ENCODE measurements at places on chromosomes 2 and 18. TPM values are rescaled to one million over a fixed set of nuclear protein-coding genes. Genes with fewer than 3 reads are reported as not detected.
A peak's percentile ranks its signal among the peaks of the same experiment; 100 is the strongest.

Gene MROH2A
- total RNA-seq, result not detected

Gene IL36G
- not detected for total RNA-seq

Gene ANKAR
- total RNA-seq, result 20.2 TPM

Gene CRYGC
- not detected for total RNA-seq

Gene CYP26B1
- total RNA-seq, result not detected

Gene TWIST2
- total RNA-seq, result not detected

Gene ANKRD30B
- total RNA-seq, result not detected

Gene IL1RL1
- total RNA-seq, result 0.26 TPM

Gene UGT1A3
- not detected for total RNA-seq

Gene CNTNAP5
- not detected for total RNA-seq

DNA sequence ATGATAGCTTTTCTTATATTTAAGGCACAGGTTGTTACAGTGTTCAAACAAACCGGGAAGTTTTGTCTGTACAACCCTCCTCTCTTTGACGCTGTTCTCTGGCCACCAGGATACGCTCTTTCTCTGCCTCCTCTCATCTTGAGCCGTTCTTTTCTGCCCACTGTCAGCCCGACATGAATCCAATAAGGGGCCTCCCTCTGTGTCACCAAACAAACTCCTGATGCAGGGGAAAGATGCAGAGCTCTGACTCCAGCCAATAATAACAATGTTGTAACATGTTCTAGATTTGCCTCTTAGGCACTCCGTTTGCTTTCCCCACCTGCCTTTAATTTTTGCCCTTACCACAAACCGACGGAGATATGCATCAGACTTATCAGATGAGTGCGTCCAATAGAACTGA, 449.3 kb downstream of the SLC4A3 start:
- no peak for DNase-seq

GRCh38 chr2:186573531-186573930, 16.3 kb upstream of the ITGAV start:
- DNase-seq, result no peak

DNA sequence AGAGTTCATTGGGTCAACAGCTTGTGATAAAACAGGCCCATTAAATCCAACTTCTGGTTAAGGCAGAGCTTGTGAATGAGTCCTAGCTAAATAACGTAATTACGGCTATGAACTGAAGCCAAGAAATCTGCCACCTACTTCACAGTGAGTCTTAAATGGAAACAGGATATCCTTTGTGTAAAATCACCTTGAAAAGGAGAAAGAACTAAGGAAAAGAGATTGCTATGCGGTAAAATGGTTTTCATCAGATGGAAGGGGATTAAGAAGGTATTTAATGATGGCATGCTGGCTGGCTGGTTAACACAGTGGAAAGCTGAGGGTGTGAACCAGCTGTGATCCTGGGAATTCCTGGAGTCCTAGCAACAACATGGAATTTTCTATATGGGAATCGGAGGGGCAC, 156.6 kb downstream of the DOK6 start:
- DNase-seq, result no peak

GRCh38 chr18:5197032-5197434, at the start of gene AKAIN1:
AKAIN1 (minus strand) TSS chr18:5197257; CDS start chr18:5197053, 204 bp downstream.
- DNase-seq, result peak; percentile 4

GRCh38 chr2:222715742-222716141, 44.3 kb downstream of the MOGAT1 start:
- no peak for DNase-seq

- no peak for DNase-seq
Observed at GRCh38 chr2:241935774-241936173, 66.2 kb downstream of the RTP5 start.

DNA sequence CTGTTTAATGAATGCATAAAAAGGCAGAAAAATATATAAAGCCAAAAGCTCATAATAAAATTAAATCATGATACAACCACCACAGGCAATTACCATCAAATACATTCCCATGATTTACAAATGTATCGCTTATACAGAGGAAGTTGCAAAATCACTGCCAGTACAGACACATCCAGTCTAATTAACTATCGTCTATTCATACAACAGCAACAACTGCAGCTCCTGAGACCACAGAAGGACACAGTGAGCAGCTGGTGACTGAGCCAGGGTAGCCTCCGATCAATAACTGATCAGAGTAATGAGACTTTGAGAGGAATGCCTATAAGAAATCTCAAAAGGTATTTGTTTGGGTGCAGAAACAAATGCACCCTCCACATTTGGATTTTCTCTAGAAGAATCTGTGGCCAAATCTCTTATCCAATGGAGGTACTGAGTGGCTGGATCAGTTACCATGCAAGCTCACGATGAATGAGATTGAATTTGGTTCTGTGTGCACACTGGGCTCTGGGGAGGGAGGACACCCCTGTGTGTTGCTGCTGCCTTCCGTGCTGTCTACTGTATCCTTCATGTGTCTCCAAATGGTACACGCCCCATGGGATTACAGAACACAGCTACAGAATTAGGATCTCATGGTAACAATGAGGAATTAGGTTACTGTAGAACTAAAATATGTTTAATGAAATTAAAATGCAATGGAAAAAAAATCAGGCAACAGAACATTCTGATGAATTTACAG, 119.6 kb downstream of the MBP start:
- DNase-seq, result no peak

DNA sequence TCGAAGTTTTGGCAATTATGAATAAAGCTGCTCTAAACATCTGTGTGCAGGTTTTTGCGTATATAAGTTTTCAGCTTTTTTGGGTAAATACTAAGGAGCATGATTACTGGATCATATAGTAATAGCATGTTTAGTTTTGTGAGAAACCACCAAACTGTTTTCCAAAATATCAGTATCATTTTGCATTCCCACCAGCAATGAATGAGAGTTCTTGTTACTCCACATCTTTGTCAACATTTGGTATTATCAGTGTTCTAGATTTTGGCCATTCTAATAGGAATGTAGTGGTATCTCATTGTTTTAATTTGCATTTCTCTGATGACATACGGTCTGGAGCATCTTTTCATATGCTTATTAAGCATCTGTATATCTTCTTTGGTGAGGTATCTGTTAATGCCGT, 143.4 kb upstream of the MYO3B start:
- DNase-seq, result no peak

DNA sequence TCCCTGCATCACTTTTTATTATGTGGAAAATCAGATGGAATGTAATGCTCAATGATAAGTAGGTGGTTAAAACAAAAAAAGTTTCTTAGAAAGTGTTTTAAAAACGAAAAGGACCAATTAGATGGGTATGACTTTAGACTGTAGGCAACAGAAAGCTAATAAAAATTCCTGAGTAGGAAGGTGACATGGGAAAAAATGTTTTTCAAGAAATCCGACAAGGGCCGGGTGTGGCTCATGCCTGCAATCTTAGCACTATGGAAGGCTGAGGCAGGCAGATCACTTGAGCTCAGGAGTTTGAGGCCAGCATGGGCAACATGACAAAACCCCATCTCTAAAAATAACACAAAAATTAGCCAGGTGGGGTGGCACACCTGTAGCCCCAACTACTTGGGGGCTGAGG, 126.1 kb downstream of the THADA start:
- DNase-seq, result no peak

DNA sequence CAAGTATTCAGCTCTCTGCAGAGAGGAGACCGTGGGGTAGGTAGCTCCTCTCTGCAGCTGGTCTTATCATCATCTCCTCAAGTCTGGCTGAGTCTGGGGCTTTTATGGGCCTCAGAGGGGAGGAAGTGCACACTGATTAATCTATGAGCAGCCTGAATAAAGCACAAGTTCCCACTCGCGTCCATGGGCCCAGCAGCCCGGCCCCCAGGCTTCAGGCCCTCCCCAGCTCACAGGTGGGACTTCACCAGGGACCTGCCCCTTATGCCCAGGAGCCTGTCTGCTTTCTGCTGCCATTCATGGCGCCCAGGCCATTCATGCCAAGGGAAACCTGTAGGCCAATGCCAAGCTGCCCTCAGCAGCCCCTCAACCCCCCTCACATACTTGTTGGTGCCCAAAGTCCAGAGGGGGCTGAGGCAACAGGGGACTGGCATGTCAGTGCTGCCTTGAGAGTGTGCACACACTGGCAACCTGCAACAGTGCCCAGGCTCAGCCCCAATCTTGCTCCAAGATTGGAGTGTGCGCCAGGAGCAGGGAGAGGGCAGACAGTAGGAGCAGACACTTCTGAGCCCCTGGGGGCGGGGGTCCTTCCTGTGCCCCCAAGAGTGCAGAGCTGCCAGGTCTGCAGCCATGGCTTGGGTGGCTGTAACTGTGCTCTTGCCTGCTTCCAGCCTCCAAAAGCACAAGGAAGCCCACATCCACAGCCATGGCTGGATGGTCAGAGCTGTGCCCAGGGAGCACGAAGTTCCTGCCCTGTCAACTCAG, 375.6 kb upstream of the VWC2L start:
- DNase-seq, result no peak

DNA sequence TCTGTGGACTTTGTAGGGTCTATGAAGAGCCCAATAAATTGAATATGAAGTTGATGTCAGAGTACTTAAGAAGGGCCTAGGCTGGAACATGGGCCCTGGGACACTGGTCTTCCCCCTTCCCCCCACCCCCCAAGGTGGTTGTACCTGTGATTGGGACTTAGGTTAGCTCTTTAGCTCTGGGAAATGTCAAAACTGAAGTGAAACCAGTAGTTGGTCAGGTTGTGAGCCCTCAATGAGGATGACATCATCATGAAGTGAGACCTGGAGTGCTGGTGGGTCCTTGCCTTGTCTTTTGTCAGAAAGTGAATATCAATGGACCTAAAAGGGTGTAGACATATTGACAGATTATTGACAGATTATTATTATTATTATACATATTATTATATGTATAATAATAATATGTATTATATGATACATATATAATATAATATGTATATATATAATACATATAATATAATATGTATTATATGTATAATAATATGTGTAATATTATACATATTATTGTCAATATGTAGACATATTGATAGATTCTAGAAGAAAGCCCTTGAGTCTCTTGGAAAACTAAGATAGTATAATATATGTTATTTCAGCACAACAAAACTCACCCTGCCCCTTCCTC, 5.4 kb downstream of the MARS2 start:
- no peak for DNase-seq

DNA sequence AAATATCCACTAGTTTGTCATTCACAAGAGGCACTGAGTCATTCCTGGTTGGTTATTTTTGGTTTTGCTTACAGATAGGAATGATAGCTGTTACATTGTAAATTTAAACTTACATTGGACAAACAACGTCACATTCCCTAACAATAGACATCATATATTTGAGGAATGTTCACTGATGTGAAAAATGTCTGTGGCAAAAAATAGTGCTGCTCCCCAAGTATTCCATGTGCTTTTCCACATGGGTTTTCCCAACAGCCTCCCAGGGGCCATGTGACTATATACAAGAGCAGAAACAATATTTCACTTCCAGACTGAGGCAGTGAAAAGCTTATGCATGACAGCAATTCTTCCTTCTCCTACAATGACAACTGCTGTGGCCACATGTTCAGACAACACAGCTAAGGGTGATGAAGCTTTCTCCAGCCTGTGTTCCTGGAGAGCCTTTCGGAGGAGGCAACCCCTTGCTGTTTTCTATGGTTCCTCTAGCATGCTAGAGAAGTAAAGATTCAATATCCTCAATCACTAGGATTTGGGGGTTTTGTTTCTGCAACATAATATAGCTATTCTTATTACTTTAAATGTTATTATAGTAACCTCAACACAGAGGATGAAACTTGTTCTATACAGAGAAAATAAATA, 202.7 kb downstream of the PTH2R start:
- DNase-seq, result no peak

GRCh38 chr18:79521416-79522205, 125.9 kb downstream of the NFATC1 start:
- DNase-seq, result no peak

DNA sequence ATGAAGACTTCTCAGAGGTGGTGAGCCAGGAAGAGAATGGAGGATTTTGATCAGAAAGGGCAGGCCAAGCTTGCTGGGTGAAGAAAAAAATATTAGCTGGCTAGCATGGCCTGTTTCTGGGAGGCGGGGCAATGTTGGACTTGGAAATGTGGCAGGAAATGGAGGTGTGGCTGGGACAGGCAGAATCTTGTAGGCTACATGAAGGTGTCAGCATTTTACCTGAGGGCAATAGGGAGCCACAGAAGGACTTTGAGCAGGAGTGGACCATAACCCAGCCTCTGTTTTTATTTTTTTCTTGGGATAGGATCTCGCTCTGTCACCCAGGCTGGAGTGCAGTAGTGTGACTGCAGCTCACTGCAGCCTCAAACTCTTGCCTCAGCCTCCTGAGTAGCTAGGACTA, 31.7 kb downstream of the EMX1 start:
- DNase-seq, result no peak

- no peak for DNase-seq
Observed at GRCh38 chr2:205908212-205909183, 177.5 kb downstream of the INO80D start.

GRCh38 chr2:71535526-71535925, 82.2 kb downstream of the DYSF start:
- no peak for DNase-seq

- no peak for DNase-seq
Observed at GRCh38 chr2:195756218-195756942, 99.4 kb downstream of the SLC39A10 start.

All from CD4-positive, alpha-beta memory T cell (primary cell).